ENCODE measurements at places on chromosomes 6 and 20.

GRCh38 chr6:46246727-46247126 is 75.9 kb upstream of the ENPP5 start:
- DNase-seq = no peak

DNA sequence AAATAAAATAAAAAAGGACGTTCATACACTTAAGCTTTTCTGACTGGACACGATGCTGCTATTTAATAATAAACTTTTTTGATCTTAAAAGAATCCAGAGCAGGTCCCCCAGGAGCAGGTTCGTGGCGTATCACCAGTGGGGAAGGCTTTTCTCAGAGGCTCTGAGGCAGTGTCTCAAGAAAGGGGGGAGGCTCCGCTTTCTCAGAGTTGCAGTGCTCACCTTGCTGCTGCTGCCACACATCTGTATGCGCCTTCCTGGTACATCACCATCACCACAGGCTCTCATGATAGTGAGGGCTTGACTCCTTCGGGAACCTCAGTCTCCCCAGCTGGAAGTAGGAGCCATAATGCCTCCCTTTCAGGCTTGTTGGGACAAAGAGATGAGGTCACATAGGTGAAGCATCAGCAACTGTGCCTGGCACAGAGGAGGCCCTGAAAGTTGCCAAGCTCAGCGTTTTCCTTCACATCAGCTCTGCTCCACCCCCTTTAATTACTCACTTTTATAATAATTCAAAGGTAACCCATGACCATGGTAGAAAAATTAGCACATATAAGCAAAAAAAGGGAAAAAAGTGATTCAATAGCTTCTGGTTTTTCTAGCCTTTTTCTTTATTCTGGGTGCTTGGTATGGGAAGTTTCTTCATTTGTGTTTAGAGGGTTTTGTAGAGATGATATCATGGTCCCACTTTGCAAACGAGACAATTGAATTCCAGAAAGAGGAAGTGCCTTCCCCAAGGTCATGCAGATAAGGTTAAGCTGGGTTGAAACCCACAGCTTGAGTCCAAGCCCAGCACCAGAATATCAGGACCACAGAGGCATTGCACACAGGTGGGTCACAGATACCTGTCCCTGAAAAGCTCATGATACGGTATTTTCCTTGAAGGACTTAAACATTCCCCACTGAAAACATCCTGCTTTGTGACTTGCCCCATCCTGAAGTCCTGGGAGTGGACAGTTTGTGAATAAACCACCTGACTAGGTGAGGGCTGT is 24.5 kb downstream of the SRSF3 start:
- DNase-seq = no peak

DNA sequence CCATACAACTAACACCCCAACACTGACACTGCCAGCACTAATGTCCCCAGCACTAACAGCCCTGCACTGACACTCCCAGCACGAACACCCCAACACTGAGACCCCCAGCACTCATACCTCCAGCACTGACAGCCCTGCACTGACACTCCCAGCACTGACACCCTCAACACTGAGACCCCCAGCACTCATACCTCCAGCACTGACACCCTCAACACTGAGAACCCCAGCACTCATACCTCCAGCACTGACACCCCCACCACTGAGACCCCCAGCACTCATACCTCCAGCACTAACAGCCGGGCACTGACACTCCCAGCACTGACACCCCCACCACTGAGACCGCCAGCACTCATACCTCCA is 57.2 kb downstream of the ERMARD start:
- no peak for DNase-seq

- no peak for DNase-seq
Observed at GRCh38 chr20:7980332-7981046, 39.1 kb downstream of the TMX4 start.

DNA sequence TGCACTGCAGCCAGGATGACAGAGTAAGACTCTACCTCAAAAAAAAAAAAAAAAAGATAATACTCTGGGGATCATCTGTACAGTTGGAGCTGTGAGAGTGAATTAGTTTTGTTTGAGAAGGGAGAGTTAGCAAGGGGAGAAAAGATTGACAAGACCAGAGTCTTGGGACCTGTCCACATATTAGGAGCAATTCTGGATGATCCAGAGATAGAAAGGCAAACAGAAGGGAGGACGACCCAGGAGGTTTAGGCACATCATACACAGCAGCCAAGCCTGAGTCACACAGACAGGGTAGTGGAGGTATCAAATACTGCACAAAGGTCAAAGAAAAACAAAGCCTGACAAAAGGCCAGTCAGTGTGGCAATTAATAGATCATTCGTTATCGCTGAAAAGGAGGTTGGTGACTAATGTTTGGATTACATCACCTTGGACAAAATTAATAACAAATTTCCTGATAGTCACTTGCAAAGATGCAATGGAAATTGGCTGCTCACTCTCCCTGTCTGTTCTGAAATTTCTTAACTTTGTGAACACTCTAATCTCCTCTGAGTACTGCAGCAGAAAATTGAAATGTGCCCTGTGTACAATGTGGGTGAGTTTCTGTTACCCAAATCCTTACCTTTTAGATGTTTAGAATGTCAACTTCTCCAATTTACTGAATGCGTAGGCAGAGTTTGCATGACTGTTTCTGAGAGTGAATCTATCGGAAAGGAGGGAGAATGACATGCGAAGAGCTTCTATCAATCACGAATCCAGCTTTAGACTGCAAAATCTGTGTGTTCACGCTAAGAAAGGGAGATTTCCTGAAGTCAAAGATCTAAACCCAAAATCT is 105.4 kb downstream of the TSHZ2 start:
- no peak for DNase-seq

DNA sequence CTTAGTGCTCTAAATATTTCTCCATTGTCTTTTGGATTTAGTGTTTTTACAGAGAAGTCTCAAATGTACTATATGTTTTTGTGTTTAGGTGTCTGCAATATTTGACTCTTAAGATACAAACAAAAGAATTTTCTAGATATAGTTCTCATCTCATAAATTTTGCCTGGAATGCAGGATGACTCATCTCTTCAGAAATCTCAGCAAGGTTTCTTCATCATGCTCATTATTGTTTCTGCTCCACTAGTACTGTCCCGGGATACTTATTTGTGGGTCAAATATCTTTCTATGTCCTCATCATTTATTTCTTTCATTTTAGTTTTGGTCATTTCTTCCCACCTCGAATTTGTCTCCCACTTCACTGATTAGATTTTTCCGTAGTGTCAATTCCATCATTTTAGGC is 9.5 kb downstream of the AHI1 start:
- DNase-seq = no peak

DNA sequence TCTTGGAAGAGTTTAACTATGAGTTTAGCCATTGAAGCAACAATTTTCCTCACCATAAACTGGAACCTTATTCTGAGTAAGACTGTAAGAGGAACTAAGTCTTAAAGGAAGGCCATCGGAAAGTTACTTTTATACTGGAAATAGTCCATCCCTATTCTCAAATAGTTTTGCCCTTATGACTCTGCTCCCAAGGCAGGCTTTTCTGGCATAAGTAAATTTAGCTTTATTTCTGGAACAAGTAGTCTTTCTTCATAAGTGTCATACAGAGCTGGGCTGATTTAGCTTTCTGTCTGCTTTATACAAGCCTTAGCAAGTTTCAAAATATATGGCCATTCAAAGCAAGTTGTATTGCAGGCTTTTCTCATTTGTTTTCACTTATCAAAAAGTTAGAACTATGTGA is 328.1 kb downstream of the HACE1 start:
- no peak for DNase-seq
